ENCODE measurements at places on chromosomes 5 and 9.

DNA sequence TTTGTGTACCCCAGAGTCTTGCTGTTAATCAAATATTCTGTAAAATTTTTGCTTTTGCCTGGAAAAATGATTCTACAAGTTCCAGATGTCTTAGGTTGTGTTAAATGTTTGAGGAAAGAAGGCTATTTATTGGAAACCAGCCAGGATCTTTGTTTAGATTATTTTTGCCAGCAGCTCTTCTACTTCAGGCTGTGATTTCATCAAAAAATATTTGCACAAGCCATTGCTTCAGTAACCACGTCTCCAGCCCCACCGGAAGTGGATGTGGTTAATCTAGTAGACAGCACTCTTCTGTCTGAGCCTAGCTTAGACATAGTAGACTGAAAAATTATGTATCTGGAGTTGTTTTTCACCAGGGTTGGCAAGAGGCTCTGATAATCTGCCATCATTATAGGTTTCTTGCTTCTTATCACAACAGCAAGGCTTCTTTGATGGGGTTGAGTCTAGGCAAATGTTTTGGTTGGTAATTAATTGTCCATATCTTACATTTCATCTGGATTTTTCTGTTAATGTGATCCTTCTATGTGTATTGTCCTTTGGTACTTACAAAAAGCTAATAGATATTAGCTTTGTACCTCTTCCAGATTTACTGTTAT is 17.1 kb downstream of the KCTD16 start:
- DNase-seq: no peak

GRCh38 chr5:86885489-86886230 is 267.9 kb downstream of the COX7C start:
- no peak for DNase-seq

DNA sequence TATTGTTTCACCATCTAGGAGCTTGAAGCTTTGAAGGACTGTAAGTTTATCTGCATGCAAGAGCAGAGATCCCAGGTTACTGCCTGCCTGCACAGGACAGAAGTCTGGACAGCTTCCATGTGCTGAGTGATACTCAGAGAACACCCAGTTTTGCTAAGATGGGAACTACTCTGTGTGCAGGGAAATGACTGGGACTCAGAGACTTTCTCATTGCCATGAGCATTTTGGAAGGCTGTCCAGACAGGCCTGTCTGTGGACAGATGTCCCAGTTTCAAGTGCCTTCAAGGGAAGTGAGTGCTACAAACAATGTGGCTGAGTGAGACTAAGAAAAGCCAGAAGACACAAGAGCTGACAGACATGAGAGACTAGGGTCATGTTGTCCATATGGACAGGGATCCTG is 19.2 kb upstream of the ZNF131 start:
- DNase-seq: no peak

DNA sequence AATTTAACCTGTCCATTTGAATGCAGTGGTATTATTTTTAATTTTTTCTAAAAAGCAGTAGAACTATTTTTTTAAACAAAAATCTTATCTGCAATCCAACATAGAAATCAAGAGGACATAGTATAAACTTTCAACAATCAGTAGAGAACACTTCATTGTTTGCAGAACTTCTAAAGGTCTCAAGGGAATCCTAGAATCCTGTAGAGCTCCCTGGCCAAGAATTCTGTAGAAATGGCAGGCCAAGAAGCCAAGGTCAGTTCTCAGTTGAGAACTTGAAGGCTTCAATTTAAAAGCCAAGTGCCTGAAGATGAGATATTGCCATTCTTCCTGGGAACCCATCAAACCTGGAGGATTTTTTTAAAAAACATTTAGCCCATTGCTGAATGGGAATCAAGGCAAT is 199.2 kb upstream of the KLF4 start:
- DNase-seq: no peak

DNA sequence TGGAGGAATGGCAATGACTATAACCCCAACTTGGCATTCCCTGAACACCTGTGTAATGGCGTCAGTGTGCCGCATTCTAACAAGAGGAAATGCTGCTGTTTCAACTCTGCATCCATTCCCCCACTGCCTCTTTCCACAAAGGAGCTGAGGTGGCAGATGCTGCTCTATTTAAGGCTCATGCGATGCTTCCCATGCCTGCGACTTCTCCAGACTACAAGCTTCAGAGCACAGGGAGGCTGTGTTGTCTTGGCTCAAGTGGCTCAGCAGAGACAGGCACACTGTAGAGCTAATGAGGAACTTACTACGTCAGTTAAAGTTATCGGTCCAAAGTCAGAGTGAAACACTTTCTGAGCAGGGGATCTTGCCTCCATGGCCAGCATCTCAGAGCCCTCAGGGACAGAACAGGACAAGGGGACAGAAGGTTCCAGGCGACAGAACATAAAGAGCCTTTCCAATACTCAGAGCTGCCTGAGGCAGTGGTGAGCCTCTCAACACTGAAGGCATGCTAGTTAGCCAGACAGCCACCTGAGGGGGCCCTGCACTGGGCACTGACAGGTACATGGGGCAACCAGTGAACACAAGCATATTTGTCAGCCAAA is 21.8 kb downstream of the TNIP1 start:
- no peak for DNase-seq

DNA sequence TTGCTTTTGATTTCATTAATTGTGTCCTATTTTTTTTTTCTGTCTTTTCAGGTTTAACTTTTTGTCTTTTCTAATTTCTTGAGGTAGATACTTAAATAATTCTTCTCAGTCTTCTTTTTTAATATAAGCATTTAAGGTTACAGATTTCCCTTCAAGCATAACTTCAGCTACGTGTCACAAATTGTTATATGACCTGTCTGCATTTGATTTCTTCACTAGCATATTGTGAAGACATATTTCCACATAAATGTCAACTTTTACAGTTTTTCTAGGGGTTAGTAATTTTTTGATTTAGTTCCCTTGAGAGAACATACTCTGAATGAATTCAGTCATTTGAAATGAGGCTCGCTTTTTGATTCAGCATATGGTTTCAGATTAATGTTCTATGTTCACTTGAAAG is 35.6 kb downstream of the RASA1 start:
- no peak for DNase-seq
